Caudate nucleus (tissue), 63 donors: ENCODE measurements at places on chromosomes 3 and 15.

DNA sequence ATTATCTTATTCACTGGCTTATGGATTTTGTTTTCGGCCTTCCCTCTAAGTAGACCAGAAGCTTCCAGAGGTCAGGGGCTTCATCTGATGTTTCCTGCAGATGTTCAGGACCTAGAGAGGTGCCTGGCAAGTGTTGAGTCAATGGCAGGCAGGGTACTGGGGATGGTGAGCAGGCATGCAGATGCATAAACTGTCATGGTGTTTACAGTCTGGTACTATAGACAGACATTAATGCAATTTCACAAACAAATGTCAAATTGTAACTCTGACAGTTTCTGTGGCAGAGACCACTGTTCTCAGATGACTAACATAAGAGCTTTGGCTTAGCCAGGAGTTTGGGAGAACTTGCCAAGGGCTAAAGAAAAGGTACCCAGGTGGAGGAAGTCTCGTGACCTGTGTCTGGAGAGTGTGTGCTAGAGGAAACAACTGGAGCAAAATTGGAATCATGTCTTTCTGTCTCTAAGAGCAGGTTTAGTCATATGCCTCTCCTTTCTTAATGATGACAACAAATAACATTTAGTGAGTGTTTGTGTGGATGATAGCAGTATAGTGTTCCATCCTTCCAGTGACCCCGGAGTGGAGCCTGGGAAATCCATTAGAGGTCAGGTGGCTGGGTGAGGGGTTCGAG lies 53.7 kb upstream of the TRAK1 start:
- no peak for DNase-seq

DNA sequence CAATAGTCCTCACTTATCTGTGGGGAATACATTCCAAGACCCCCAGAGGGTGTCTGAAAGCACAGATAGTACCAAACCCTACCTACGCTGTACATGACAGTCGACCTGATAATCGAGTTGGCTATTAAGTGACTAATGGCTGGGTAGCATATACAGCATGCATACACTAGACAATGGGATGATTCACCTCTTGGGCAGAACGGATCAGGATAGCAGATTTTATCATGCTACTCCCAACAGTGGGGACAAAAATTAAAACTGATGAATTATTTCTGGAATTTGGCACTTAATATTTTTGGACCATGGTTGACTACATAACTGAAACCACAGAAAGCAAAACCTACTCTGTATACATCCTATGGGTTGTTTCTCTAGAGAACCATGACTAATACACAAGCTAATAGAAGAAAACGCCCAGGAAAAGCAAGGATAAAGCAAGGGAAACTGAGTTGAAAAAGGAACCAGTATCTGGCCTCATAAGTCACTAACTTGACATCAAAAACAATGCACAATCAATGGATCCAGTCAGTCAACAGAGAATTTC lies 15.5 kb downstream of the ATG3 start:
- DNase-seq: no peak

- DNase-seq: peak; percentile 59
These were observed 1.9 kb upstream of the NLGN1 start for GRCh38 chr3:173395412-173396181.

DNA sequence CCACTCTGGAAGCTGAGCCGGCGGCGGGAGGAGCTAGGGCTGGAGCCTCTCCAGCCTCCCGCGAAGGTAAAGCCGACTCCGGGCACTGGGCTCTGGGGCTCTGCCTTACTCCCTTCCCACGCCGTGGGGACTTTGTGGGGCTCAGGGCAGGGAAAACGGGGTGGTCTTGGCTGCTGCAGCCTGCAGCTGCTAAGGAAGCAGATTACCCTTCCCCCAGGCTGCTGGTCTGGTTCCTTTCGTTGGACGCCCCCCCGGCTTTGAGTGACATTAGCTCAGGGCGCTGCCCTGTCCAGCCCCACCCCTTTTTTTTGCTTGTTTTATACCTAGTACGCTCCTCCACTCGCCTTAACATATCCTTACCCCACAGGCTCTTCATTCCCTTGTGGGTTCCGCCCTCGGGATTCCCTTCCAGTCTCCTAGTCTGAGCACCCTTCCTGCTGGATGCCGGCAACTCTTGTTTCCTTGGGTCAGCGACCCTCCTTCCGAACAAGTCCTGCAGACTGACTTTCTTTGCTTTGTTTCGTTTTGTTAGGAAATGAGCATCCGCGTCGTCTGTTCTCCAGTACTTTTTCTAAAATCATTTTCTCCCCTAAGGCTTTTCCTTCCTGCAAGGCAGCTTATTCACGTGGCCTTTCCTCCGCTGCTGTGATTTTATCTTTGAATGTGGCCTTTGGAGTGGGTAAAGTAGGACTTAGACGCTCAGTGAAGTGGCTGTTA lies 551 bp downstream of the DNAJC13 start:
- DNase-seq: peak; percentile 39

DNA sequence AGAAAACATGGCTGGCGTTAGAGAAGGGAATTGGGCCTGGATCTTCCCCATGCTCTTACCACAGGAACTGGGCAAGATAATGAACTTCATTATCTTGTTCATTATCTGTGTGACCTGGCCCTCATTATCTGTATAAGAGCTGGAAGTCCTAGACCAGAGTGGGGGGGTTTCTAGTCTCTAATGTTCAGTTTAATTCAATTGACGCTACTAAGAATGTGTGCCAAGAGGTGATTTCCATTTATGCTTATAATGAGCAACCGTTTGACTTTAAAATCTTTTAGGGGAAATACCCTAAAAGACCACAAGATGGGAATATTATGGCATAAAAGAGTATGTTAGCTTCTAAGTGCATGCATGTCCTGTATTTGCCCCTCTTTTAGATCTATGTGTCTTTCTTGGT lies 59.1 kb upstream of the CSTA start:
- DNase-seq: no peak
